ENCODE measurements at places on chromosomes 1 and 21.

DNA sequence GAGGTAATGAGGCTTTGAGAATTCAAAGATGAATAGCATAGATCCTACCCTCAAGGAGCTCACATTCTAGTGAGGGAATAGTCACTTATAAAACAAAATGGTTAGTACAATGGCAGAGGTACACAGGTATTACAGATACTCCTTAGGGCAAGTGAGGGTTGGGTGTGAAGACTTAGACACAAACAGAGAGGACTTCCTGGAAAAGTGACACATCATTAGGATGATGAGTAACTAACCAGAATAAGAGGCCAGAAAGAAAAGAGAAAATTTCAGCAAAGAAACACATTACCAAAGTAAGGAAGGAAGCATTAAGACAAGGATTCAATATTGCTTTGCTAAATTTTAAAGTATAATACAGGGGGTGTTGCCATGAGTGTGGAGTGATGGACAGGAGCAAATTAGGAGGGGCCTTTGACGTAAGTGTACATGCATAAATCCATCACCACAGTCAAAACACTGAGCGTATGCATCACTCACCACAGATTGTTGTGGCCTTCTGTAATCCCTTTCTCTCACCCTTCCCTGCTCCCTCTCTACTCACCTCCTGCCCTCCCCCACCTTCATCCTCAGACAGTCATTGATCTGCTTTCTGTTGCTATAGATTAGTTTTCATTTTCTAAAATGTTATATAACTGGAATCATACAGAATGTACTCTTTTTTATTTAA lies 7.9 kb downstream of the CD53 start:
- no peak for DNase-seq

DNA sequence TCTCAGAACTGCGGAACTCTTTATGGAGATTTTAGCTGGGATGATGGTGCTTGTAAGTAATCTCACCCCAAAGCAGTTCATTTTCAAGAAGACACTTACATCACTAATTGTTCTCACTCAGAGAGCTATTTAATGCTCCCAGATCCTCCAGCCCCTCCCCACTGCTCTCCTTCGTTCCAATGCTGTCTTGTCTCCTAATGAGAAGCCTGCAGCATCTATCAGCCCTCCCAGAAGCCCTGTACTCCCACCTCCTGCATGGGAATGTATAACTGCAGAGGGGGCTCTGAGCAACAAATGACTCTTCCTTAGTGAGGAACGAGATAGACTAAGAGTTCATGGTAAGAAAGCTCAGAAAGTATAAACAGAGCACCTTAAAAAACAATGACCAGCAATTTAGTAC lies 377.4 kb upstream of the RUNX1 start:
- DNase-seq = peak; percentile 67

- DNase-seq = no peak
Measured at GRCh38 chr1:14881775-14882672, 271.5 kb upstream of the TMEM51 start.

DNA sequence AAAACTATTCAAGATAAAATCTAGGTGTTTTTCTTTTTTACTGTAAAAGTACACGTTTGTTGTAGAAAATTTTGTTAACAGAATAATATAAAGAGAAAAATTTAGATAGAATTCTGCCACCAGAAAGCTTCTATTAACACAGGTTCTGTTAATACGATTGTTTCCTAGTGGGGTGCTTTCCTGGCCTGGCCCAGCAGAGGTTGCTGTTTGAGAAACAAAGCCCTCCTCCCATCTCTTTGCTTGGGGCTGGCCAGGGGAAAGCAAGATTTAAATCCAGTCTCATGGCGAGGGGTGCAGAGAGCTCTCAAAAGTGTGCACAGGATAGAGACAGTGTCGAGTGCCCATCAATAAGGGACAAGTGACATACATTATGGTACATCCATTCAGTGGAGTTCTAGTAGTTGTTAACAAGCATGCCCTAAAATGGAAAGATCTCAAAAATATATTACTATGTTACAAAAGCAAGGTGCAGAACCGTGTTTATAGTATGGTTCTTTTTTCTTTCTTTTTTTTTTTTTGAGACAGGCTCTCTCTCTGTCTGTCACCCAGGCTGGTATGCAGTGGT lies 14.6 kb upstream of the ACBD3 start:
- peak; percentile 68 for DNase-seq

GRCh38 chr1:27163093-27163492 lies 8.2 kb upstream of the SLC9A1 start:
- DNase-seq = no peak

GRCh38 chr1:116769561-116769977 lies 15.3 kb downstream of the CD2 start:
- DNase-seq = peak; percentile 7

GRCh38 chr1:205285381-205286101 lies 36.0 kb downstream of the NUAK2 start:
- DNase-seq = no peak

DNA sequence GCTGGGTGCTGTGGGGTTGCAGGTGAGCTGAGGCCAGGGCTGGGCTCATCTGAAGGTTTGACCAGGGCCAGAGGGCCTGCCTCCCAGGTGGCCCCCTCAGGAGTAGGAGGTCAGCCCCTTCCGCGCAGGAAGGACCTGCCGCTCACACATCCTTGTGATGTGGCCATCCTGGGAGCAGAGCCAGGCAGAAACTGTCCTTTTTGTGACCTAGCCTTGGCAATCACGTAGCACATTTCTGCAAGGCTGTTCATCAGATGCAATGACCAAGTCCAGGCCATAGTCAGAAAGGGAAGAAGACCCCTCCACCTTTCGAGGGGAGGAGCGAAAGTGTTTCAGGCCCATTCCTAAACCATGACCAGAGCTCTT lies 55.5 kb upstream of the TRAPPC10 start:
- DNase-seq = no peak

- no peak for DNase-seq
Measured at GRCh38 chr1:169090900-169091311, 15.6 kb upstream of the ATP1B1 start.

DNA sequence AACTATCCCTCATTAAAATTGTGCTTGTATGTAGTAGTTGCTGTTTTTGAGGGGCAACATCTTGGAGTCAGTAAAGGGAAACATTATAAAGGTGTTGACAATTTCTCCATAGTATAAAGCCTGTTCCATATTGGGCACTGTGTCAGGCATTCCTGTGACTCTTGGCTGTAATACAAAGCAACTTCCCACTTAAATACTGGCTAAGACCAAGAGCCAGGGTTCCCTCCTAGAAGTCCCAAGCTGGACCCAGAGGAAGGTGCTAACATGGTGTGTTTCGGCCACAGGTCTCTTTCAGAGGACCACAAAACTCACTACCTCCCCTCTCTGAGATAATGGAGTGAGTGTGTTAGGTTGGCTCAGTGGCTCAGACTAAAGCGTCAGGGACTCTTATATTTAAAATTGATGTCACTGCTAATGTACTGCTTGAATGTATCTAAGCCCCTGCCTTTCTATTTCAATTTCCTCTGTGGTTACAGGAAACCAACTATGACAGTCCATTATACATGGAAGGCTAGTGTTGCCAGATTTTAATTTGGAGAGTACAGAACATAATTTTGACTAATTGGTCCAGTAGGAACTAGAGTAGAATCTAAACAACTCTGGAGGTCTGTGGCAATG lies 74.7 kb upstream of the RGL1 start:
- DNase-seq = no peak

DNA sequence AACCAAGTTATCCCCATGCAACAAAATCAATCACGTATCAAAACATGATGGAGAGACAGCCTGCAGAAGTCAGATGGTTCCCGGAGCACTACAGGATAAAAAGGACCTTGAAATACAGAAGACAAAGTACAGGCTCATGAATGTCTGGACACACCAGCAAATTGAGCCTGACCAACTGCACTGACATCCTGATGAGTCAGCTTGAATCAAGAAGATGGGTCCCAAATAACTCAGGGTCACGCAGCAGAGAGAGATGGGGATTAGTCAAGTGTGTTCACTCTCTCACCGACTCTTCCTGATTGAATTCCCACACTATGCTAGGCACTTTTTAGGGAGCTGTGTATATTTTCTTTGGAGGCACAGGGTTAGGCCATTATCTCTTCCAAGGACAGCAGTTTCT lies 71.1 kb upstream of the DIRAS3 start:
- DNase-seq = peak; percentile 66

GRCh38 chr1:5351366-5351765 lies 640.9 kb downstream of the NPHP4 start:
- DNase-seq = no peak

- DNase-seq = peak; percentile 30
Measured at GRCh38 chr1:154742606-154743005, 127.5 kb downstream of the KCNN3 start.

DNA sequence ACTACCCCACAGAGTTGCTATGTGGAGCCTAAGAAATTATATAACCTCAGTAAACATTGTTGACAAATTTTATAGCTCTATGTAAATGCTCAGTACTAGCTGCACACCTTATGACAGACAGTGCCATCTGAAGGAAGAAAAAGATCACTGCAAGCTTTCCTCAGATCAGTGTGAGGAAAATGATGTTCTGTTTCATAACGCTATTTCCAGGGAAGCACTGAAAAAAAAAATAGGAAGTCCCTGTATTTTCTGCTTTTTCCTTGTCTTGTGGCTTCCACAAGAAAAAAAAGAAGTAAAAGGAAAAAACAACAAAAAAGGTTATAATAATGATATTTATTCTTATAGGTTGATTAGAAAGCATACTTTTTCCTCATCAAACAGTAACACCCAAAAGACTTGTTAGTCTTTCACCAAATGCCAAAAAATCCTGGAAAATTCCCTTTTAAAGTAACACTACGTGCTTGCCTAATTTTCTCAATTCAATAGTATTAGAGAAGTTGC lies 23.2 kb downstream of the LYST start:
- no peak for DNase-seq

DNA sequence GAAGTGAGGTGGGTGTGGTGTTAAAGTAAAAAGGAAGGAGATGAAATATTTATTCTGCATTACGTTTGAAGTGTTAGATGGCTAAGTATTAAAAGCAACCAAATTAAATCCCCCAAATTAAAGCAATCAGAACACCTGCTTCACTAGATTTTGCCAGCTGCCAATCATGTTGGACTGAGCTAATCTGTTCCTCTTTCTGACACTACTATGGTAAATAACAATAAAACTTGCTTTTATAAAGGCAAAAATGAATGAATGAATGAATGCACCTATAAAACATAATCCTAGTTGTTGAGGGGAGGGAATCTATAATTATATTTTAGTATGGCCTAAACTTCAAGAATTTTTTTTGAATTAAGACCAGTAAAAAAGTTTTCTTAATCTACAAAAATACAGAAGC lies 51.0 kb downstream of the RAB3GAP2 start:
- DNase-seq = no peak

GRCh38 chr1:112905395-112906149 lies 50.4 kb downstream of the SLC16A1 start:
- no peak for DNase-seq

DNA sequence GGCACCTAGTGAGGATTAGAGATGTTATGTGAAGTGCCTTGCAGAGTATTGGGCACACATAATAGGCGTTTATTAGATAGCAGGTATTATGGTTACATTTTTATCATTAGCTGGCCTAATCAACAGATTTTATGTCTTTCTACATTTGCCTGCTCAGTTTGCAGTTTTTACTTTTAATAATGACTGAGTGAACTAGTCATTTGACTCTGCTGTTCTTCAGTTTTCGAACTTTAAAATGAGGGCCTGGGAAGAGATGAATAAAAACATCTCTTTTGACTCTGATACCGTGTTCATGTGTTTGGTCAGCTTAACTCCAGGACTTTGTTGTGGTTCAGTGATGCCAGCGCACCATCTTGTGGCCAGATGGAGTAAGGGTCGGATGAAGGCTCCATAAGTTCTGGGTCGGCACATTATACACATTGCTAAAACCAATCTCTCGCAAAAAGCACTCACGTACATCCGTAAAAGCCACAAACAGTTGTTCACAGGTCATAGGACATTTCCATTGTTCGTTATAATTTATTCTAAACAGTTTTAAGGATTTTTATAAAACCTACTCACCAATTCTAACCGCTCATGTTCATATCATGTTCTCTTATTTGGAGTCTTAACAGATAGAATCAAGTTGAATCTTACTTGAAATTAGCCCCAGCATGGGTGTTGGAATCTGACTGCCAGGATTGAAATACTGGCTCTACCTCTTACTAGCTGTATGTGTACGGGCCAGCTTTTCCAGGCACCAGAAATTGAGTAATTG lies 78.4 kb upstream of the GPR88 start:
- peak; percentile 74 for DNase-seq

- DNase-seq = no peak
Measured at GRCh38 chr1:91851130-91852010, 34.6 kb downstream of the TGFBR3 start.

DNA sequence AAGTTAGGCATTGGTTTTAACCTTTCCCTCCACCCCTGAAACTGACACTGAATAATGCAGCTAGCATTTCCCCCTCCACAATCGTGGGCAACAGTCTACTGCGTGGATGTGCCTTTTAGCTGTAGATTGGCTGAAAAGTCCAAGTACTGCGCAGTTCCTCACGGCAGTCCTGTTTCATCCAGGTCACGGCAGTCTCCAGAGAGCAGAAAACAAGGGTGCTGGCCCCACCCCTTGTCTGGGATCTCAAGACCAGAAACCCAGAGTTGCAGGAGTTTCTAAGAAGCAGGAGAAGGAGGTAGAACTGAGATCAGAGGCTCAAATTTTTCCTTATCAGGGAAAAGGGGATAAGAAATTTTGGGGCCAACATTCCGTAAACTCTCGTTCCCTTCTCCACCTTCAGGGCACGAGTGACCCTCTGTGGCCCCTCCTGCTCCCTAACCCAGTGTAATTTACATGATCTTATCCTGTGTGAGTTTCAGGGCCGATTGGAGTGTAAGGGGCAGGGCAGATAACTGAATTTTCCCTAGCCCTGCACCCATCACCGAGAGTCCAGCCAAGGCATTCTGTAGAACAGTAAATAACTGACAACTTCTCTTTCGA lies 25.9 kb upstream of the PLA2G2C start:
- DNase-seq = no peak

GRCh38 chr1:66729523-66729922 lies 22.7 kb upstream of the DYNLT5 start:
- DNase-seq = no peak

DNA sequence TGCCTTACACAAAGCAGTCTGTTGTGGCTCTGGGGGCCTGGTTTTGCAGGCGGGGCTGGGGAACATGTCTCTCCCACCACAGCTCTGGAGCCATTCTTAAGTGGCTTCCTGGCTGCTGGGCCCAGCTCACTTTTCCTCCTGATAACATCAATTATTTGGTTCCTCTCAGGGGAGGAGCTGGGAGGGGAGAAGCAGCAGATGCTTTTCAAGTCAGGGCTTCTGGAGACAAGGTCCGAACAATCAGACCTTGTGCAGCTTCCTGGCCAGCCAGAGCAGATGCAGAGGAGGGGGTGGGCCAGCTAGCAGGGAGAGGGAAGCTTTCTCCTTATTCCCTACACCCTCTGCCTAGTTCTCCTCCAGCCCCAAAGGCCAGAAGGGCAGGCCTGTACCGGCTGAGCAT lies 3.7 kb upstream of the PAQR6 start:
- DNase-seq = peak; percentile 97

Measured in islet precursor cell (in vitro differentiated cells).